ENCODE measurements at places on chromosomes 7 and 10.

GRCh38 chr7:27697861-27698430, 35.3 kb upstream of the HIBADH start:
- ATAC-seq, result peak; percentile 93

DNA sequence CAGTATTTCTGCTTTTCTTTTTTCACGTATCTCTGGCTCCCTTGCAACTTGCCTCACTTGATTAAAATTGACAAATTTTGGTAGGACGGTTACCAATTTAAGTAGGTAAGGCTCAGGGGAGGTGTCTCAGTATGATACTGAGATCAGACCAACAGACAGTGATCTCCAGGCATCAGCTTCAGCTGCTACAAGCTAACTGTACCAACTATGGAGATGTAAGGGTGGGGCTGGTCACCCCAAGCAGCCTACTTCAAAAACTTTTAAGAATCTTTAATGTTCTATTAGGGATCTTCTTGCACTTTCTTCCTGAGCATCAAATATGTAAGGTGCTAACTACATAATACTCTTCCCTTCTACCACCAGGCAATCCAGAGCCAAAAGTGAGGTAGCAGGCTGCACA, 26.9 kb downstream of the SLC35B4 start:
- ATAC-seq, result no peak

DNA sequence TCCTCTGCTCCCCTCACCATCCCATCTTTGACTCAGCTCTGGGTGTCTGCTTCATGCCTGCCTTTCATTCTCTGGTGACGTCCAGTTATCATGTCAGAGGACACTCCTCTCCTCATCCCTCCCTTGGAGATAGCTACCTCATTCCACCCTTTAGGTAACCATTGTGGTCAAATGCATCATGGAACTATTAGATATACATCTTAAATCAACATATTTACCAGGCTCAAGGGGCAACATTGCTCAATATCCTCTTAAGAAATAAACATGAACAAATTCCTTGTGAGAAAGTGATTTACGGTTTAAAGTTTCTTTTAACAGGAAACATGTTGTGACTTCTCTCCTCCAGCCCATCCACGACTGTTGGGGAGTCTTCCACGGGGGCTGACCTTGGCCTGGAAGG, 511.6 kb upstream of the IGFBP3 start:
- ATAC-seq, result no peak

DNA sequence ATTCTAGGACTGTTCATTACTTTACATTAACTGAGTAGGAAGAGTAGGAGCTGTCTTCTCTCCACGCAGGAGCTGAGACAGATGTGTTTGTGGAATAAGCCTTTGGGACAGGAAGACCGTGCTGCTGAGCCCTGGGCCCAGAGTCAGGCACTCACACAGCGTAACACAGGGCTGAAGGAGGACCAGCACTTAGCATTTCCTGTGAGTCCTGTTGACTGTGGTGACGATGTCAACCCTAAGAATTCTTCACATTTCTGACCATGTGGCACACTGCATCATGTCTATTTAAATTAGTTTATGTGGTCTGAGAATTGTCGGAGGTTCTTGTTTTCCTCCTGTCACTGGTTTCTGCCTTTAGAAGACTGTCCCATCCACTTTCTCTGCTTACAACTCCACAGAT, 117.2 kb downstream of the PIP4K2A start:
- peak; percentile 88 for ATAC-seq

- no peak for ATAC-seq
Observed at GRCh38 chr10:46548498-46549090, 7.9 kb downstream of the GPRIN2 start.

- ATAC-seq, result peak; percentile 75
Observed at GRCh38 chr7:22110227-22110839, 164.6 kb upstream of the CDCA7L start.

DNA sequence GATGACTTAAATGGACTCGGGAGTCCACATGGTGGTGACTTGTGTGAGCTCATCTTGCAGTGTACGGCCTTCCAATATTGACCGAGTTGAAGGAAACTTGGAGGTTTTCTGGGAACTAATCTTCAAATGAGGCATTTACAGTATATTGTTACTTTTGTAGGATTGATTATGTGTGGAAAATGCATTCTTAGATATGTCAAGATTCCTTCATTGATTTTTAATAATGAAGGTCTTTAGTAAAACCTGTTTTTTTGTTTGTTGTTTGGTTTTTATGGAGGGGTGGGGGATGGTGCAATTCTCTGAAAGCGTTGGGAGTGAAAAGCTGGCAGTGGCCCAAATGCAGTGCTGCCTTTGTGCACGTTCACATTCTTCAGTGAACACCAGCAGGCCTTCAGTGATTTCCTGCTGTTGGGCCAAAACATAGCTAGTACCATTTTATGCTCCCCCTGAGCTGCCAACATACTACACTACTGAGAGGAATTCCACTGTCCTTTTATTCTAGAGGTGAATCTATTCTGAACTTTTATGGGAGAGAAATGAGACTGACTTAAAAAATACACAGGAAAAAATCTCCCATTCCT, 50.4 kb downstream of the CCNY start:
- ATAC-seq, result no peak

GRCh38 chr7:116340943-116341907, 130.9 kb downstream of the TES start:
- ATAC-seq, result no peak

GRCh38 chr10:117541909-117542705, 439 bp upstream of the EMX2 start:
- ATAC-seq, result no peak

GRCh38 chr7:123783820-123784219, 35.0 kb upstream of the WASL start:
- no peak for ATAC-seq

- no peak for ATAC-seq
Observed at GRCh38 chr7:7897509-7897908, 71.1 kb upstream of the GLCCI1 start.

DNA sequence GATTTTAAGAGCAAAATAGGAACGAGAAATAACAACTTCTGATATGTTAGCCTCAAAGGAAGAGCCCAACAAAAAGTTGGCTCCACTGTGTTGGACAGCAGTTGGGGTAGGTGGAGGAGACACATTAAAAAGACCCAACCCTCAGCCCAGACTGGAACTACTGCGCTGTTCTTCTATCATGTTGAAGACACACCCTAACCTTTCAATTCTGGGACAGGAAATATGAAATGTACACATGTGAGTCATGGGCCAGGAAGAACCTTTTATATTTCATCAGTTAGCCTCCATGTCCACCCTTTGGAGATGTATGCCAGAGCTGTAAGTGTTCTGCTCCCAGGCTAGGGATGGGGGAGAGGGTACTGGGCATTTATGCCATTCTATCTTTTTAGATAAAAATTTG, 22.1 kb downstream of the CLDN12 start:
- ATAC-seq, result no peak

- no peak for ATAC-seq
Observed at GRCh38 chr7:15168489-15168888, 265.9 kb upstream of the DGKB start.

- no peak for ATAC-seq
Observed at GRCh38 chr7:30894009-30894408, 17.6 kb upstream of the AQP1 start.

DNA sequence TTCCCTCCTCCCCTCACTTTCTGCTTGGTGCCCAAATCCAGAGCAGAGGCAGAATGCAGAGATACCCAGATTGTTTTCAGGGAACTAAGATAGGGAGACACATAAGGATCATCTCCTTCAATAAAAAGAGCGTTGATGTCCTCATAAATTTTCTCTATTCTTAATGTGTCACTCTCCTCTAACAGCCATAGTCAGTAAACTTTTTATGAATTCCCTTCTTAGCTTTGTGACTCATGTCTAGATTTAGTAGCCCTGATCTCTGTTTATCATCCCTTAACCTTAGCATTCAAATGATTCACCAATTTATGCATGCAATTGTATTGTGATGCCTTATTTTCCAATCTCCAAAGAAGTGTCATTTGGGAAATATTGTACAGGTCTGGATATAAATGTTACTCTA, 995.5 kb upstream of the C7orf33 start:
- ATAC-seq, result no peak

- ATAC-seq, result no peak
Observed at GRCh38 chr7:127940381-127941160, 90.7 kb downstream of the LRRC4 start.

DNA sequence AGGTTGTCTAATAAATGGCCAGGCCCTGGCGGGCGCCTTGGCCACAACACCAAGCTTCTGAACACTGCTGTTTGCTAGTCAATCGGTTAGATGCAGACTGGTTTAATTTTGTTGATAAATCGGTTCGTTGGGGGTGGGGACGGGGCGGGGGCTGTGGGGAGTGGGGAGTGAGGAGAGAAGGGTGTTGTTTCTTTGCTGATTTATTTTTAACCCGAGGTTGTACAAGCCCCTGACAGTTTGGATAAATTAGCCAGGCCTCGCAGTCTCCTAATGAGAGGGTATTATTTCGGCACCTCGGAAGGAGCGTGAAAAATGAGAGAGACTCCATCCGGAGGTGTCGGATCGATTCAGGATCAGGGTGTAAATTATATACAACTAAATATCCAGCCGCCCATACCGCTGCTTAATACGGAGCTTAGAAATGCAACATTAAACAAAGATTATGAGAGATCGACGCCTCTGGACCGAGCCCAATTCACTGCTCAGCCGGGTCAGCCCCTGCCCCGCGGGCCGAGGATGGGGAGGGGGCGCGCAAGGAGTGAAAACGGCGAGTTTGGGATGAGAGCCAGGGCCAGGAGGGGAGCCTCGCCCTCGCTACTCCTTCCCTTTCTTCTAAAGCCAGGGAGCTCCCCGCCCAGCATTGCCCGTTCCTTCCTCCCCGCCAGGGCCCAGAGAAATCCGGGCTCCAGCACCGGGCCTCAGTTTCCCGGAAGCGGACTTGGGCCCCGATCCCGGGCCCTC, 8.0 kb downstream of the UNCX start:
- no peak for ATAC-seq

- ATAC-seq, result no peak
Observed at GRCh38 chr10:102118867-102119266, 1.3 kb downstream of the LDB1 start.

- no peak for ATAC-seq
Observed at GRCh38 chr7:132084776-132085388, 491.4 kb downstream of the PLXNA4 start.

- no peak for ATAC-seq
Observed at GRCh38 chr7:24478137-24478655, 95.1 kb upstream of the PALS2 start.

- no peak for ATAC-seq
Observed at GRCh38 chr7:90773269-90773668, 177.1 kb downstream of the CDK14 start.

- ATAC-seq, result no peak
Observed at GRCh38 chr7:50607524-50608125, 42.4 kb upstream of the DDC start.

GRCh38 chr7:115747174-115747573, 283.4 kb downstream of the TFEC start:
- no peak for ATAC-seq

DNA sequence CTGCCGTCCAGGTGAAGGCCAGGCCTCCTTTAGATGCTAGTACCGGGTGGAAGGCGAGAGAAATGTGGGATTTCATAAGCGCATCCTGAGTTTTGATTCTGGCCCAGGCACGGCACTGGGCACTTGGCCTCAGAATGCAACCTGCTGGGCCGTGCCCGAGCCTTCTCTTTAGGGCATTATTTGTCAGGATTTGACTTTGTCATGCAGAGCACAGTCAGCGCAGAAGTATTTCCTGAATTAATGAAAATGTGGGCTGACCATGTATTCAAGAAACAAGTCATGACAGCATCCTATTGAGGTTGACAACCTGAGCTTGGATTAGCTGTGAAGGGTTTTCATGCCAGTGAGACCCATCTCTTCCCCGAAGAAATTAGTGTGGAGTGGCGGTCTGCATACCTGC, 34.4 kb downstream of the RCC1L start:
- ATAC-seq, result no peak
